ENCODE measurements at places on chromosomes 12 and 14.

GRCh38 chr12:88865537-88865936 lies 285.3 kb upstream of the KITLG start:
- DNase-seq, result no peak

GRCh38 chr14:100288382-100289185 lies 17.7 kb downstream of the SLC25A29 start:
- no peak for DNase-seq

- no peak for DNase-seq
These were observed at the start of gene TMEM121 for GRCh38 chr14:105525861-105526775. Gene TMEM121, plus strand, starts transcription at chr14:105526583. Its CDS starts 2,252 bp downstream, at chr14:105528835.

- DNase-seq, result no peak
These were observed 245.9 kb downstream of the CHST11 start for GRCh38 chr12:104702565-104703139.

DNA sequence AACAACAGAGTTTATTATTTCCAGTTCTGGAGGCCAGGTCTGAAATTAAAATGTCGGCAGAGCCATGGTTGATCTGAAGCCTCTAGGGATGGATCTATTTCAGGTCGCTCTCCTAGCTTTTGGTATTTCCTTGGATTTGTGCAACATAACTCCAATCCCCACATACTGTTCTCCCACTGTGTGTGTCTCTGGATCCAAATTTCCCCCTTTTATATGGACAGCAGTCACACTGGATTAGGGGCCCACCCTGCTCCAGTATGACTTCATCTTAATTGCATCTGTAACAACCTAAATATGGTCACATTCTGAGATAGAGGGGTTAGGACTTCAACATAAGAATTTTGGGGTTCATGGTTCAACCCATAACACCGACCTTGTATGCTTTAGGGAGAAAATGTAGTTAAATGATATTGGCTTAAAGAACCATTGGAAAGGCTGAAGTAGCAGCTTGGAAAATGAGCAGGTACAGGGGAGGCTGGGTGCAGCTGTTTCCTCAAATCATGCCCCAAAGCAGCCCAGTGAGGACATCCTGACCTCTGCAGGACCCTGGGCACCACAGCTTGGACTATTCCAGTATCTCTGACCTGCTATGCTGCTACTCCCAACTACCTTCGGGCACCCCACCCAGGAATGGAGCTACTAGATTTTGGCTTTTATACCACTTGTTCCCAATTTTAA lies 13.9 kb upstream of the MDM2 start:
- no peak for DNase-seq

GRCh38 chr12:115683240-115683780 lies 594.2 kb downstream of the MED13L start:
- no peak for DNase-seq

- peak; percentile 62 for DNase-seq
These were observed 755 bp downstream of the SETD1B start for GRCh38 chr12:121804417-121805111.

DNA sequence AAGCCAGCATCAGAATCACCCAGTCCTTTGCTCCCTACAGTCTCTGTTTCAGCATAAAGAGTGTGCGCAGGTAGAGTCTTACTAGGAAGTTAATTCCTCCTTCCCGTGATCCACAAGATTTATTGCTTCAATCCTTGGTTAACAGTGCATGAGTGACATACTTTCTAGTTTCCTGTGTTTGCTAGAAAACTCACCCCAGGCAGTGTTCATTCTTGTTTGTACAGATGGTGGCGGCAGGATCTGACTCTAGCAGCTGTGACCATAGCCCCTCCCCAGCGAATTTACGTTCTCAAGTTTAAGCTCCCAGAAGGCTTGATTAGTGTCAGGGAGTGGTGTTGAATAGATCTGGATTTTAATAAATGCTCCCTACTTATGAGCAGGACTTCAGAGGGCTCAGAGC lies 75.9 kb upstream of the ANO2 start:
- DNase-seq, result no peak

DNA sequence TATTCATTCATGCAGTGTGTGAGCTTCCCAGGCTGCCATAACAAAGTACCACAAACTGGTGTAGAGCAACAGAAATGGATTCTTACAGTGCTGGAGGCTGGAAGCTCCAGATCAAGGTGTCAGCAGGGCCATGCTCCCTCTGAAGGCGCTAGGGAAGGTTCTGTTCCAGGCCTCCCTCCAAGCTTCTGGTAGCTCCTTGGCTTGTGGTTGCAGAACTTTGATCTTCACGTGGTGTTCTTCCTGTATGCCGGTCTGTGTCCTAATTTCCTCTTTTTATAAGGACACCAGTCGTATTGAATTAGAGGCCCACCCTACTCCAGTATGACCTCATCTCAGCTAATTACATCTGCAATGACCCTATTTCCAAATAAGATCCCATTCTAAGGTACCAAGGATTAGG lies 3.1 kb downstream of the OTUB2 start:
- DNase-seq, result peak; percentile 60

DNA sequence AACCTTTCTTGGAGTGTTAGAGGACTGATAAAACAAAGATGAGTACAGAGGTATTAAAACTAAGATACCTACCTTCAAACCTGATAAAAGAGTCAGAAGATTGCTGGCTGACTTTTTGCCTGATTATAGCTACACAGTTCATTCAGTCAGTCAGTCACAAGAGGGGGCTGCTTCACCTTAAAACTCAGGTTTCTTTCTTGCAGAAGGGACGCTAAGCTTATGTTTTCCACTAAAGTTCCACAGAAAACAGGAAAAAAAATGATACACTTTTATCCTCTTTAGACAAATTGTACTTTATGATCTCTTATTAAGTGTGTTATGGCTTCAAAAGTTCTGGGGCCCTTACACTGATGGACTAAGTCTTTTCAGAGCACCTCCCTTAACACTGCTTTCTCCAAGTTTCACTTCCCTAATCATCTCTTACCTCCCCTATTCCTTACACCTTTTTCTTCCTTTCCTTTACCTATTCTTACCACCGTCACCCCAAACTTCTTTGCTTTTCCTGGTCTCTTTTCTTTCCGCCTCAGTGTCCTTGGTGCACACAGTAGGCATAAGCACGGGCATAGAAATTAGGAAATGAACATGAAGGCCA lies 448.7 kb upstream of the OR4E1 start:
- DNase-seq, result no peak

GRCh38 chr12:96828169-96828789 lies 78.8 kb upstream of the NEDD1 start:
- DNase-seq, result no peak

GRCh38 chr14:70640938-70641547 lies 673 bp upstream of the TTC9 start:
- no peak for DNase-seq

GRCh38 chr12:9064815-9065606 lies 50.7 kb downstream of the A2M start:
- peak; percentile 18 for DNase-seq

GRCh38 chr12:93115198-93115601 lies 186.1 kb upstream of the EEA1 start:
- no peak for DNase-seq

DNA sequence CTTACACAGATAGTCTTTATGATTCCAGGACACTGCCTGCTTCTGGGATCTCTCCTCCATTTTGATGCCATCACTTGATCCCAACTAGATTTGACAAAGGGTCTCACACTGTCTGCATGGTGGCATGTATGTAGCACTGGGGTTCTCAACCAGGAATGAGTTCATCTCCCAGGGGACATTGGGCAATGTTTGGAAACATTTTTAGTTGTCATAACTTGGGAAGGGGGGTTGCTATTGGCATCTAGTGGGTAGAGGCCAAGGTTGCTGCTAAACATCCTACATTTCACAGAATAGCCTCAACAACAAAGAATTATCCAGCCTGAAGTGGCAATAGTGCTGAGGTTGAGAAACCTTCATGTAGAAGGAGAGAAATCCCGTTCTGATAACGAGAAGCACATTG lies 376.2 kb downstream of the DPF3 start:
- no peak for DNase-seq

DNA sequence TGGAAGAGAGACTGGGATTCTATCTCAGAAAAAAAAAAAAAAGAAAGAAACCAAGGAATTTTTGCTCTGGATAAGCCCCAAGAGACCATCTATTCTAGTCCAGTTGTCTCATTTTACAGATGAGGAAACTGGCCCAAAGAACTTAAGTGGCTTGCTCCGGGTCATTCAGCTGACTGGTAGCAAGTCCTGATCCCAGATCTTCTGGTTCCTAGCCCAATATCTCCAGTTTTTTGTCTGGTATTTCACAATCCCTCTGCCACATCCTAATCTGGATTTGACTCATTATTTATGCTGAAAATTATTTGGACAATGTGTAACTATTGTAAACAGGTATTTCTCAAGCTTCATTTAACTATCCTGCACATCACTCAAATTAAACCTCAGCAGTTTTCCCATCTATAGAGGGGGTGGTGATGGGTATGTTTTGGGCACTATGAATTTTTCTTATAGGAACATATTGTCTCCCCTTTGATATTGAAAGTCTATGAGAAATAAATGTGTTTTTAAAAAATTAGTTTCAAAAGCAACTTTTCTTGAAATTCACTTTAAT lies 43.4 kb downstream of the PPP2R5E start:
- no peak for DNase-seq

DNA sequence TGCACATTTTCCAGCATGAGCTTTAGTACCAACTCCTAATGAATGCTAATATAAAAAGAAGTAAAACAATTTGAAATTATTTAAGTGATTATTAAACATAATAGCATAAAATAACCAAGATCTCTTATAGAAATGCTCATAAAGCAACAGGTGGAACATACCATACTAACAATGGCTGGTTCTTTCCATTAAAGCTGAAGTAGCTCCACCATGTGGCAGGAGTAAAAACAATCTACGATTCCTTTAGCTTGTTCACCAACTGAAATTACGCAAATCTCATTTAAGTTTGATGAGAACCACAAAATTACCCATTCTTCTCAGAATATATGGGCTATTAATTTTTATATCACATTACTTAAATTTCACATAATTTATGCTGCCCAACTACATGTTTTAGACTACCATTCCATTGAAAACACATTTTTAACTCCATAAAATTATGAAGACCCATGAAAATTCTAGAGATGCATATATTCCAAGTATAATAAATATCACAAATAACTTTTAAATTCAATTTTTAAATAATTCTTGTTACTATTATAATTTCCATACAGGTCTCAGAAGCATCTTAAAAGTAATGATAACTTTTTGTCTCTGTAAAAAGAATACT lies 213.6 kb downstream of the DAD1 start:
- no peak for DNase-seq

DNA sequence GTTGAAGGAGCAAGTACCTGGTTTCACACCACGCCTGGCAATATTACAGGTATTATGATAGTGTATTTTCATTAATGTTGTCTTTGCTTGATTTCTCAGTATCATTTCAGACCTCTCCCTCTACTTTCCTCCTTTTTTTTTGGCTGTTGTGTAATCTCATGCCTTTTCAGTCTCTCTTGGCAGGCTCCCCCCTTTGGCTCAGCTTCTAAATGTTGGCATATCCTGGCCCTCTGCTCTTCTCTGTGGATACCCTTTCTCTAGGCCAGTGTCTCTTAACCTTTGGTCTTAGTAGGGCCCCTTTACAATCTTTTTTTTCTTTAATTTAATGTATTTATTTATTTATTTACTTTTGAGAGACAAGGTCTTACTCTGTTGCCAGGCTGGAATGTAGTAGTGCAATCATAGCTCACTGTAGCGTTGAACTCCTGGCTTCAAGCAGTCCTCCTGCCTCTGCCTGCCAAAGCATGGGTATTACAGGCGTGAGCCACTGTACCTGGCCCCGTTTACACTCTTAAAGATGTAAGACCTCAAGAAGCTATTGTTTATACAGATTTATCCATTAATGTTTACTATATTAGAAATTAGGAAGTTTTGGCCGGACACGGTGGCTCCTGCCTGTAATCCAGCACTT lies 12.8 kb downstream of the MTHFD1 start:
- DNase-seq, result no peak

DNA sequence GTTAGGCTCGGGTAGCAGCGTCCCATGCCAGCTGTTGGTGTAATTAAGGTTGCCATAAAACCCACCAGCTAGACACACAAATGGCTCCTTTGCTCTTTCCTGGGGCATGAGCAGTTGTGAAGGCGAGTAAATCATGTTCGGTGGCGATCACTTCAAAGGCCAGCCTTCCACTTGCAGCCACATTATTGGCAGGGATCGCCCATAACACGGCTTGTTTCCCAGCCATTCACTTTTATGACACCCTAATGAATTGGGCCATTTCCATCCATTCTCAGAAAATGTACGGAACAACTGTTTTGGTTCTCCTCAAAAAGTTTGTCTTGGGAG lies 63.4 kb downstream of the BEGAIN start:
- no peak for DNase-seq

- peak; percentile 25 for DNase-seq
These were observed 1.4 kb downstream of the ARL6IP4 start for GRCh38 chr12:122981587-122982476.
